ENCODE measurements at places on chromosomes 12 and 14.

DNA sequence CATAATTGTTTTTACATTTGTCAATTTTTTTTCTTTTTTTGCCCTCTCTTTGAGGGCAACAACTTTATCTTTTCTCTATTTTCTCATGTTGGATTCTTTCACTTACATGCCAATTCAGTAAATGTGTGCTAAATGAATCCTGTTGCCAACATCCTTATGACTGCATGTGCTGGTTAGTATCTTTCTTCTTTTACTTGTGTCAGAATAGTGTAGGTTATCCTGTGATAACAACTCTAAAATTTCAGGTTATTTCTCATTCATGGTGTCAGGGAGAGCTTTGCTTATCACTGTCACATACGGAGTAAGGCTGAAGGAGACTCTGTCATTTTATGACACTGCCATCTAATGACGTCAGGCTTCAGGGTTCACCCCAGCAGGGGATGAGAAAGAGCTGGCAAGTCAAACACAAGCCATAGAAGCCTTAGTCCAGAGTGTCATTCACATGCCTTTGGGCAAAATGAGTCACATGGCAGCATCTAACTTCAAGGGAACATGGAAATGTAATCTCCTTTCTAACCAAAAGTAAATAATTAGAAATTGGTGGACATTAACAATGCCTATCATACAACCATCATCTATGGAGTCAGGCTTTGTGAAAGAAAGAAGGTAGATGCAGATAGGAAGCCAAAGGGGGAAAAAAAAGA is 242.5 kb upstream of the ATP2B1 start:
- no peak for DNase-seq

- no peak for DNase-seq
These were observed 17.2 kb upstream of the STRN3 start for GRCh38 chr14:31043379-31043778.

DNA sequence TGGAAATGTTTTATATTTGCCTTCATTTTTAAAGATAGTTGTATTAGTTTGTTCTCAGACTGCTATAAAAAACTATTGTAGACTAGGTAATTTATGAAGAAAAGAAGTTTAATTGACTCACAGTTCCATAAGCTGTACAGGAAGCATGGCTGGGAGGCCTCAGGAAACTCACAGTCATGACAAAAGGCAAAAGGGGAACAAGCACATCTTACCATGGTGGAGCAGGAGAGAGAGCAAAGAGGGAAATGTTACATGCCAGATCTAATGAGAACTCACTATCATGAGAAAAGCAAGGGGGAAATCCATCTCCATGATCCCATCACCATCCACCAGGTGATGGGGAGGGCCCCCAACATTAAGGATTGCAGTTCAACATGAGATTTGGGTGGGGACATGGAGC is 35.5 kb upstream of the UNC79 start:
- DNase-seq = no peak

DNA sequence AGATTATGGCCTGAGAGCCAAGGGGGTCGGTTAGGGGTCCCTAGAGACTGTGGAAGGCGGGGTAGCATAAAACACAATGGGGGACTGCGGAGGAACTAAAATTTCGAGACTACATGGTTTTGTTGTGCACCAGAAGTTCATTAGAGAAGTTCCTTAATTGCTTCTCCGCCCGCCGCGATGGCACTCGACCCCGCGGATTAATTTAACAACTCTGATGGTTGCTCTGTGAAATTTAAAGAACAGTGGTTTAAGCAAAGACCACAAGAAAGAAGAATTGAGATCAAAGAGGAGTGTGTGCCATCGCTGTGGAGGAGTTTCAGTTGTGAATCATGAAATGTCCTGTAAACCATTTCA is 1.4 kb upstream of the CCDC88C start:
- DNase-seq = no peak

DNA sequence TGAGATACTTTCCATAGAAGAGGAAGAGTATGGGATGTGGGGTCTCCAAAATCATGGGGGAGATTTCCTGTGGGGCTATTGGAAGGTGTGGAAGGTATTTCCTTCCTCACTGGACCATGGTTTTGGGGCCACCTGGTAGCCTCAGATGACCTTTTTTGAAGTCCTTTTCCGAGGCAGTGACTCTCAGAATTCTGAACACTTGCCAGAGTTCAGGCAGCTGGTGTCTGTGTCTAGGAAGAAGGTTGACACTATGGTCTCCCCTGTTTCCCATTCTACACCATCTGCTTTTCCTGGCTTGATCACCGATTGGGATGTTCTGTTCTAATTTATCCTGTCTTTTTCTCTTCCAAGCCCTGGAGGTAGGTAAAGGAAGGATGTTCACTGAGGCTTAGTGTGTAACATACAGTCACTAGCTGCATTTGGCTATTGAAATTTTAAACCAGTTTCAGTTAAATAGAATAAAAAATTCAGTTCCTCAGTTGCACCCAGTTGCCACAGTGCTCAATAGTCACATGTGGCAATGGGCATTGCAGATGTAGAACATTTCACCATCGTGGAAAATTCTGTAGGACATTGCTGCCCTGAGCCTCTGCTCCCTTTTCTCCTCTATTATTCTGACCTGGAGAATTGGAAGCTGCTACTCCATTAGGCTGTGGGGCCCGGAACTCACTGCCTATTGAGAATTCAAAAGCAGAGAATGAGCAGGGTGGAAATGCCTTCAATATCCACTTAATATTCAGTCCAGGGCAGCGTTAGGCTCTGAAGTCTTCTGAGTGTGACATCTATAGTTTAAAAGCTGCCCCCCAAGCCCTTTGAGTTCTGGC is 11.0 kb upstream of the PLEKHG3 start:
- no peak for DNase-seq

GRCh38 chr12:54370171-54370730 is 6.0 kb upstream of the GPR84 start:
- no peak for DNase-seq

DNA sequence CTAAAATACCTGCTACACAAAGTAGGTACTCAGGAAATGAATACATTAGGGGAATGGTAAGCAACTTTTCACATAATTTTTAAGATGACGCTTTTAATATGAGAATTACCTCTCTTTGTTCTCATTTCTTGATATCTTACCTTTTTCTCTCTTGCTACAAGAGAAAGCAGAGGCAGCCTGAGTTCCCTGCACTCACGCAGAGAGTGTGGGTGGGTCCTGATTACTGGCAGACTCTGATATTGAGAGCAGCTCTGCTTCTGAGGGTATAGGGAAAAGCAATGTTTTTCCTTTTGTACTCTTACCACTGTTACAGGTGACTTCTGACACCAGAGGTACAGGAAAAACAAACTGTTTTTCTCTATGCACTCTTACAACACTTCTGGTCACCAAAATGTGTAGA is 420.2 kb upstream of the TMTC1 start:
- DNase-seq = no peak

DNA sequence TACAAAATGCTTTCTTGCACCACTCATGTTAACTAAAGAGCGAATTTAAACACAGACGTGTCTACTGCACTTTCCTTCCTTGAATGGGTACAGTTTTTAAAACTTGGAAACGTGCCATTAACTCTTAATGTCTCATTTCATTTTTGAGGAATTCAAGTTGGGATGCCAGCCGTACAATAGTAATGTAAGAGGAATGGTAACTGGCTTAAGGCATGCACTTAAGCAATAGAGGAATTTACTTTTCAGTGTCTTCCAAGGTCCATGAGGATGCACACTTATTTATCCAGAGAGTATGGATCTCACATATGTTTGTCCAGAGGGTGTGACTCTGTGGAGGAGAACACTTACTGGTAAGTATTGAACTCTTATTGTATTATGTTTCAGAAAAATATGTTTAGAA is 52.9 kb downstream of the PPP4R4 start:
- DNase-seq = no peak

DNA sequence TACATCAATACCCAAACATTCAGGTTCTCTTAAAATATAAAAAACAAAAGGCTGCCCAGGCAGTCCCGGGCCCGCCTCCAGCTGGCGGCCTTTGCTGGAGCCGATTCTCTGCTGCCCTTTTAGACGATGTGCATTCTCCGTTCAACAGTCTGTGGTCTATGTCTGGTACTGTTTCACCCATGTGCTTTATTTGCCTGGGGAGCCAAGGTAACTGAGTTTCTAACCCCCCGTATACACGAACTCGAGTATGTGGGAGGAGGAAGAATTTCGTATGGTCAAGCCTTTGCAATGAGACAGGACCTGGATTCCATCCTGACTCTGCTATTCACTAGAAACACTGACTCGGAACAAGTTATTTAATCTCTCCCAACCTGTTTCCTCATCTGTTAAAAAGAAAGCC is 54.1 kb upstream of the GPR68 start:
- DNase-seq = no peak

DNA sequence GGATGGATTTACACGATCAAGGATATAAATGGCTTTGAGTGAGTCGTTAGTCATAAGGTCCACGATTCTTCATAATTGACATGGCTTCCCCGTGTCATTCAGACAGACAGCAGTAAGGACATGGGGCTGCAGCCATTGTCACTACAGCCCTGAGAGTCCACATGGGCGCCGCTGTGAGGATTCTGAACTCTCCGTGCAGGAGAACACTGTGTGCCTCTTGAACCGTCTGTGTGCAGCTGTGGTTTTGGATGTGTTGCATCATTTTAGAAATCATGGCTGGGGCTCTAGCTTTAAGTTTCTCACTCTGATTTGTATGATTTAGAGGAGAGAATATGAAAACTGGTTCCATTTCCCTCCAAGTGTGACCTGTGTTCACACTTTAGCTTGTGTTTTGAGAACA is 47.2 kb downstream of the NPAS3 start:
- no peak for DNase-seq
